ENCODE measurements at places on chromosomes 6 and 20.

DNA sequence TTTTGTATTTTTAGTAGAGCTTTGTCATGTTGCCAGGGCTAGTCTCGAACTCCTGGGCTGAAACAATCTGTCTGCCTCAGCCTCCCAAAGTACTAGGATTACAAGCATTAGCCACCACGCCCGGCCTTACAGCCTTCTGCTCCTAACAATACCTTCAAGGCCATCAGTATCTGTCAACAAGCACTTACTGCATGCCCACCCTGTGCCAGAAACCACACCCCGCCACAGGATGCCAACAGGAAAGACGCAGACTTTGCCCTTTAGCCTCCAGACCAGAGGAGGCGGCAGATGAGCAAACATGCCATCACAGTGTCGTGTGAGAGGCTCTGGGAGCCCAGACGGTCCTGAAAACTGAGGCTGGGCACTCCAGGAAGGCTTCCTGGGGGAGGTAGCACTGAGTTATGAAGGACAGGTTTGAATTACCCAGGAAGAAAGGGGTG is 34.7 kb upstream of the TGM3 start:
- DNase-seq = no peak

DNA sequence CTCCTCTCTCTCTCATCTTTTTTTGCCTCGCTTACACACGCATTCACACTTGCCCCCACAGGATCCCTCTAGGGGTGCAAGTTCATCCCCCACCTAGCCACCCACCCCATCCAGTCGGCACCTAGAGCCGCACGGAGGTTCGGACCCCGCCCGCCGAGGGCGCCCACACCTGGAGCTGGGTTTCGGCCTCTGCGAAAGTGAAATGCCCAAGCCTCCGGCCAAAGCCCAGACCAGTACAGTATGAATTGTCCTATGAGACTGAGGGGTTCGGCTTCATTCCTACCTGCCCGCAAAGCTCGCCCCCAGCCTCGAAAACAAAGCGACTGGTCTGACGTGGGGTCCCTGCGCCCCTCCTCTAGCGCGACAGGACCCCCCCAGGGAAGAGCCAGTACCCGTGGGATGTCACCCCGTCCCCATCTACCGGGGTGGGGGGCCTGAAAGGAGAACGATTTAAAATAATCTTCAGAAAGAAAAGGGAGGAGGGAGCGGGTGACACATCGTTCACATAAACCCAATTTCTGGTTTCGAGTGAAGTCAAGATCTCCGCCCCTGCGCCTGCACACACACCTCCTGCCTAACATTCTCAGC is 1.5 kb downstream of the TFAP2A start:
- DNase-seq = no peak

GRCh38 chr20:34997131-34997561 is 41.5 kb downstream of the MYH7B start:
- no peak for DNase-seq

DNA sequence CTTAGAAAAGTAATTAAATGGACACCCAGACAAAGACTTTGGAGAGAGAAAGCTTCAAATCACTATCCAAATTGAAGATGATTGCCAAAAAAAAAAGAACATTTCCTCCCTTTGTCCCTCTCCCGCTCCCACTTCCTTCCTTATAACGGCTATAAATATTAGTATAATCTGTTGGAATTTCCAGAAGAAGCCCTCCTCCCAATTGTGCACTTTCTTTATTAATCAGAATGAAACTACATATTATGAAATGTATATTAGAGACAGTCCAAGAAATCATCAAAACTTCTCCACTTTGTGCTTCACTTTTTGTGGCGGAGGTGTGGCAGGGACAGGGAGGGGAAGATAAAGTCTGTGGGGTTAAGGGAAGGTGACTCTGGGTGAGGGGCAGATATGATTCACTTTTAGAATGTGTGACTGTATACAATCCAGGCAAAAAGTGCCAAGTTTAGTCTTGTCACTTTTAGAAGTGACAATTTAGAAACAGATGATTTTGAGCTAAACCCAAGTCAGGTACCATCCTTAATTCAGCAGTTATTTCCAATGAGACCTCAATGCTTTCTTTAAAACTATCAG is 195.0 kb upstream of the MARCKS start:
- DNase-seq = no peak

GRCh38 chr6:80388507-80388906 is 282.0 kb downstream of the BCKDHB start:
- DNase-seq = no peak

- DNase-seq = peak; percentile 18
Measured at GRCh38 chr6:118896339-118897136, 2.6 kb downstream of the ASF1A start.

DNA sequence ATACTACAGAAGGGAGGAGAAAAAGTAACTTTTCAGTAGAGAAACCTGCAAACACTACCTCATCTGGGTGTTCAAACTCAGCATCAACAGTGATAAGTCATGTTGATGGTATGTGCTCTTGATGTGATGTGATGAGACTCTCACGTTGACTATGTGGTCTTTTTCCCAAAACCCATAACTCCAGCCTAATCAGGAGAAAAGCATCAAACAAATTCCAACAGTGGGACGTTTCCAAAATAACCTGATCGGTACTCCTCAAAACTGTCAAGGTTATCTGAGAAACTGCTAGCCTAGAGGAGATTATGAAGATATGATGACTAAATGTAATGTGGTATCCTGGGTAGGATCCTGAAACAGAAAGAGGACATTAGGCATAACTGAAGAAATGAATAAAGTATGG is 41.9 kb upstream of the TAB2 start:
- DNase-seq = no peak

- DNase-seq = no peak
Measured at GRCh38 chr20:6838181-6838826, 70.8 kb downstream of the BMP2 start.

Data from NCI-H1092 treated with DMSO at 0.1 percent for 48 hours (cell line).